HEK293T (cell line): ENCODE measurements at places on chromosomes 11 and 22.

- DNase-seq = no peak
Observed at GRCh38 chr22:44329179-44329796, 16.5 kb upstream of the SHISAL1 start.

GRCh38 chr11:12827929-12828812 is 153.9 kb downstream of the TEAD1 start:
- DNase-seq = peak; percentile 50

GRCh38 chr11:8250981-8251615 is 12.6 kb downstream of the LMO1 start:
- no peak for DNase-seq

DNA sequence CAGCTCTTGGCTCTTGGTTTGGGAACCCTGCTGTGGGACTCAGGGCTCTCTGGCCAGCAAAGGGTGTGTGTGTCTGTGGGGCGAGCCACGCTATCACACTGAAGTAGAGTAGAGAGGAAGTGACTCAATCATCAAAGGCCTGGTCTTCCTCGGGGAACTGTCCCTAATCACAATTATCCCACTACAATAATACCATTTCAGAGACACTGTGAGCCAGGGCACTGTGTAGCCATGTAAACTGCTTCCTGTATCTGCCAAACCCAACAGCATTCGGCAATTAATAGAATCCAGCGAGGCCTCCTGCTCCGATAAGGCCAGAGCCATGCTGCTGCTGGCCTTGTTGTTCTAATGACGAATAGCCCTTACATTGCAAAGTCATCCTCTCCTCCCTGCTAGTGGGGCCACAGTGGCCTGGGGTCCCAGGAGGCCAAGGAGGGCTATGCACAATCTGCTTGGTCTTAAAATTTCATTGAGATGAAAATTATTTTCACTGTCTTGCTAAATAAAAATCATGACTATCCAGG is 49.8 kb upstream of the LMO2 start:
- no peak for DNase-seq

DNA sequence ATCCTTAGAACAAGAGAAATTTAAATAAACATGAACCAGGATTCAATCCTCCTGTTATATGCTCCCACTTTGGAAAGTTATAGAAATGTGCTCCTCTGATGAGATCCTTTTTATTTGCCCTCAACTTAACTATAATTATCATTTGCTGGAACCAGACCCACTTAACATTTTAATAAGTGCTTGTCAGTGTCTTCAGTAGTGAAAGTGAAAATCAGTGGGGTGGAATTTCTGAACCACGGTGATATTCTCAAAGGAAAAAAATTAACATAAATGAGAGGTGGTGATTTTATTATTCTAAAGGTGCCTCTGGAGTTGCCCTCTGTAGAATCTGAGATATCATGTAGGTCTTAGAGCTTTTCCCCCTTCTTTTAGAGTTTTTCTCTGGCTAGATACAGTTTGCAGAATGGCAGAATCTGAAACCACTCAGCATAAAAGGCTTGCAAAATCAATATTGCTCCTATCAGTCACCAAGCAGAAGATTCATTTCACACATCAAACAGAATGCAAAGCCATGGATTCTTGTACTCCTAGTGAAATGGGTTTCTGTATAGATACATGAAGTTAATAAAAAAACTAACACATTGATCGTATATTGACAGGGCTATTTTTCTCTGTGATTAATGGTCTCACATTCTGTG is 213.2 kb downstream of the LUZP2 start:
- DNase-seq = no peak

GRCh38 chr11:33294797-33295196 is 37.6 kb downstream of the HIPK3 start:
- no peak for DNase-seq

DNA sequence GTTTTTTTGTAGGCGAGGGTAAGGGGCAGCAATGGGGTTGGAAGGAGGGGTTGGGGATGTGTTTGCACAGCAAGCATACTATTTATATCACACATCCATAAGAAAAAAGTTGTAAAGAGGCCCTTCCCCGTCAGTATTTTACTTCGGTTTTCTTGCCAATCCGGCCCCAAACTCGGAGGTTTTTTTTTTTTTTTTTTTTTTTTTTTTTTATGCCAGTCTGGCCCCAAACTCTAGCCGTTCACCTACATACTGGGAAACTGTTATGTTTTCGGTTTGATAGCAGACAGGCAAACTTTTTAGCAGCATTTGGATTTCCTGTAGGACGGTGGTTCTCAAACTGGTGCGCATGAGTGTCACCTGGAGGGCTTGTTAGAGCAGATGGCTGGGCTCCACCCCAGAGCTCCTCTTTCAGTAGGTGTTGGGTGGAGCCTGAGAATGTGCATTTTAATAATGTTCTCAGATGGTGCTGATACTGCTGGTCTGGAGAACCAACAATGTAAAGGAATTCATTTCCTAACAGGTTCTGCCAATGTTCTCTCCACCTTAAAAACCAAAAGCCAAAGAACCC is 76.5 kb upstream of the ZBED5 start:
- DNase-seq = no peak

- no peak for DNase-seq
Observed at GRCh38 chr22:46587492-46588278, 32.5 kb upstream of the GRAMD4 start.

DNA sequence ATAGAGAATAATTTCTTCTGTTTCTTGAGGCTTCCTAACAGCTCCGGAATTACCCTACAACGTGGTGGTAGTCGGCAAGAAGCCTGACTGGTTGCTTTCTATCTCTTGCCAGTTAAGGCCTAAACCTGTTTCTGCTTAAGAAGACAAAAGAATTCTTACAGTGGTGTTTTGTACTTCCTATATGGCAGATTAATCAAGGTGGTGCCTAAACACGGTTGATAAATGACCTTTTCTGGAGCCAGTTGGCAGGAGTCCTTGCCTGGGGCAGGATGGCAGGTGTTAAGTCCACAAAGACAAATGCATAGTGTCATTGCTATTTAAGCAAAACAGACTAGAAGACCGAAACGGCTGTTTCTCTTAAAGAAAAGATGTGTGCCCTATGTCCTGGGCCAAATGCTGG is 9.9 kb downstream of the GVQW3 start:
- DNase-seq = no peak

GRCh38 chr22:22909605-22910271 is 22.1 kb downstream of the IGLL5 start:
- no peak for DNase-seq

DNA sequence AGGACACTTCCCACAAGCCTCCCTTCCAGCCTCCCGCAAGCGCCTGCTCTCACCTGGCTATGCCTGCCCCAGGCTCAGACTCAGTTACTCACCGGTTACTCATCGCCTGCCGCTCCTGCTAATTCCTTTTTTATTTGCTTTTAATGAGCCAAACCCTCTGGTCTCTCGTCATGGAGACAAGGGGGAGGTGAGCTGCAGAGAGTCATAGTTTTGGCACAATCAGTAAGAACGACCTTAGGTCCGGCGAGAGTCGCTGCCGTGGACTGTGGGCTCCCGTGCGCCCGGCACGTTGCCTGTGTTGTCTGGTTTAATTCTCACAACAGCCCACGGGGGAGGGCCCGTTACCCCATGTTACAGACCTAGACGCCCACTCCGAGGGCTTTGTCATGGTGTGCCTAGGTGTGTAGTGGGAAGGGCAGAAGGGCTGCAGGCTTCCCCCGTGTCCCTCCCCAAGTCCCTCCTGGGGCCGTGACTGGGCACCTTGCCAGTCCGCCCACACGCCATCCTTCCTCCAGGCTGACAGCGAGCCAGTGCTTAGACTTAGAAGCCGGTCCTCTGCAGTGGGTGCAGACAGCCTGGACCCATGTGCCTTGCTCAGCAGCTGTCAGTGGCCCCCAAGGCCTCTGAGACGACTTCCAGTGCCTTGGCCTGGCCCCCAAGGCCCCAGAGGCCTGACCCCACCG is 42.2 kb downstream of the WNT7B start:
- no peak for DNase-seq

- no peak for DNase-seq
Observed at GRCh38 chr22:48070760-48071159, 1308.3 kb downstream of the TBC1D22A start.

DNA sequence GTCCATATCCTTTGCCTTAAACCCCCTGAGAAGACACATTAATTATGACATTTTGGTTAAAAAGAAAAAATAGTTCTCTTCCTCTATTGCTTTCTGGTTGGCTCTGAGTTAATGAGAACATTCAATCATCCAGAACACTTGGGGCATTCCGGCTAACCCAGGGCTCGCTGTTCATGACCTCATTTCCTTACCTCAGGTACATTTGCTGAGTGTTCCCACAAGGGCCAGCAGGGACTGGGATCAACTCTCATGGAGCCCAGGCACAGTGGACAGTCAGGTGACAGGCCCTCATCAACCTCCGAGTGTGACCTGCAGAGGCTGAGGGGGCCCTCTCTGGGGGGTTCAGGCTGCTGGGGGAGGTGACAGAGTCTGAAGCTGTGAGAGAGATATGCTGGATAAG is 98.9 kb downstream of the MYO18B start:
- no peak for DNase-seq

DNA sequence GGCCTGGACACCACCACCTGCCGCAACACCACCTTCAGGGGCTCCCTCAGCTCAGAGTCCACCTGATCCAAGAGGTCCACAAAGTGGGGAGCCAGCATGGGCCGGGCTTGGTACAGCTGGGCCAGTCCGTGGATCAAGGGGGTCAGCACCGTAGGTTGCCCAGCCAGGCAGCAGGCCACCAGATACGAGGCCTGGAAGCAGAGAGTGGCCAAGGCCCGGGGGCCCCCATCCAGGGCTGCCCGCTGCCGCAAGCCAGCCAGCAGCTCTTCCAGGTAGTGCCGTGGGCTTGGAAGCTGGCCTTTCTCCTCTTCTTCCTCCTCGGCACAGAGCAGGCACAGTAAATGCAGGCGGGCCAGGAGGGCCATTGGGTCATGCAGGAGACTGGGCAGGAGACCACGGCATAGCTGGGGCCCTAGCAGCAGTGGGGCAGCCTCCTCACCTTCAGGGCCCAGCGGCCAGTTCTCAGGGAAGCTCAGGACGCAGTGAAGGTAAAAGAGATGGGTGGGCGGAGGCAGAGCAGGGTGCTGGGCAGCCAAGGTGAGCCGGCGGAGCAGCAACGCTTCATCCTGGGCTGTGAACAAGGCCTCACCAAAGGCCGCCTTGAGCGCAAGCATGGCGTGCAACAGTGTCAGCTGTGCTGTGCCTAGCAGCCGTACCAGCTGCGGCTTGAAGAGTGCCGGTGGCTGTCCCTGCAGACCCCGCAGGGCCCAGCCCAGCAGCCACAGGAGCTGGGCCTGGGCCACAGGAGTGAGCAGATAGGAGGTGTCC is 1.7 kb downstream of the AP5B1 start:
- no peak for DNase-seq

GRCh38 chr11:105156231-105156630 is 16.7 kb upstream of the CARD18 start:
- DNase-seq = no peak

DNA sequence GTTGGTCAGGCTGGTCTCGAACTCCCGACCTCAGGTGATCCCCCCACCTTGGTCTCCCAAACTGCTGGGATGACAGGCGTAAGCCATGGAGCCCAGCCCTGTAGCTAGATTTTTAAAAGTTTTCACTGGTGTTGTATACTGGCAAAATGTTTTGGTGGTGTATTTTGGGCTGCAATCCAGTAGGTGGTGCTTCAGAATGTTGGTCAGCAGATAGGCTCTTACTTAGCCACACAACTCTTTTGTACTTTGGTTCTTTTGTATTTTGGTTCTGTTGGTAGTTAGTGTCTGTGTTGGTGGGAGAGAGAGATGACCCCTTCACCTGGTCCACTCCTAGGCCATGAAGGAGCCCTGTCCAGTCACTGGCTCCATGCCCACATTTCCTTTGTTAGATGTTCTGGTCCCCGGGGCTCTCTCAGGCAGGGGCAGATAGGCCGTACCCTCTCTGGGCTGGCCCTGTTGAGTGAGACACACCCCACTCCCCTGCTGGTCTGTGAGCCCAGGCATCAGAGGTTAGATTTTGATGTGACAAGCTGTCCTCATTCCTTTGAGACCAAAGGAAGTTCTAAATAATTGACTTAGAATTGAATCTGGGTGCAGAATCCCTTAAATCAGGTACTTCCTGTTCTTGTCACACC is 123.8 kb downstream of the DDX10 start:
- DNase-seq = peak; percentile 21
